Cerebellar cortex (tissue), 1 donor: ENCODE measurements at places on chromosomes 3 and 15.

DNA sequence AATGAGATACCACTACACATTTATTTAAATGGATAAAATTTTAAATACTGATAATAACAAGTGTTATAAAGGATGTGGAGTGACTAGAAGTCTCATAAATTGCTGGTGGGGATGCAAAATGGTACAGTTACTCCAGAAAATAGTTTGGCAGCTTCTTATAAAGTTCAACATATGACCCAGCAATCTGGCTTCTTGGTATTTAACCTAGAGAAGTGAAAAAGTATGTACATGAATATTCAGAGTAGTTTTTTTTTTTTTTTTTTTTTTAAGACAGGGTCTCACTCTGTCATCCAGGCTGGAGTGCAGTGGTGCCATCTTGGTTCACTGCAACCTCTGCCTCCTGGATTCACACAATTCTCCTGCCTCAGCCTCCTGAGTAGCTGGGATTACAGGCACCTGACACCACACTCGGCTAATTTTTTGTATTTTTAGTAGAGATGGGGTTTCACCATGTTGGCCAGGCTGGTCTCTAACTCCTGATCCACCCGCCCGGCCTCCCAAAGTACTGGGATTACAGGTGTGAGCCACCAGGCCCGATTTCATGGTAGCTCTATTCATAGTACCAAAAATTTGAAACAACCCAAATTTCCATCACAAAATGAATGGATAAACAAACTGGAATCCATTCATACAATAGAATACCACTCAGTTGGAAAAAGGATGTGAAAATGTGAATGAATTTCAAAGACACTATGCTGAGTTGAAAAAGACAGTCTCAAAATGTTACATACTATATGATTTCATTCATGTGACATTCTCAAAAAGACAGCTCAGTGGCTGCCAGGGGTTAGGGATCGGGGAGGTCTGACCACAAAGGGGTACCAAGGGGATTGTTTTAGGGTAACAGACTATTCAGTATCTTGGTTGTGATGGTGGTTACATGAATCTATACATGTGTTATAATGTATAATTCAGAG, 14.4 kb downstream of the RRP9 start:
- no peak for DNase-seq

DNA sequence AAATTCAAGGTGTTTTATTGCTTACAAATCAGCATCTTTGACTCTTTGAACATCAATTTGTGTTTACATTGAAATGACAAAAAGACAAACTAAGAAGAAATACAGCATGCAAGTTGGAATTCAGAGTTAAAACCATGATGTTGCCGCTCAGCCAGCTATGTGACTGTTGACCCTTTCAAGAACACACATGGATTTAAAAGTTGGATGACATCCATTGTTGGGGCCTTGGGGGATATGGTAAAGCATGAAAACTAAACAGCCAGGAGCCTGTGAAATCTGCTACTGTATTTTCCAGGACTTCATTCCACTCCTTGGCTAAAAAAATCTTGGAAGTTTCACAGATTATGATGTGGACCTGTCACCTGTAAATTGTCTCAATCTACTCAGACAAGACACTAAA, 4.6 kb downstream of the P2RY1 start:
- no peak for DNase-seq

DNA sequence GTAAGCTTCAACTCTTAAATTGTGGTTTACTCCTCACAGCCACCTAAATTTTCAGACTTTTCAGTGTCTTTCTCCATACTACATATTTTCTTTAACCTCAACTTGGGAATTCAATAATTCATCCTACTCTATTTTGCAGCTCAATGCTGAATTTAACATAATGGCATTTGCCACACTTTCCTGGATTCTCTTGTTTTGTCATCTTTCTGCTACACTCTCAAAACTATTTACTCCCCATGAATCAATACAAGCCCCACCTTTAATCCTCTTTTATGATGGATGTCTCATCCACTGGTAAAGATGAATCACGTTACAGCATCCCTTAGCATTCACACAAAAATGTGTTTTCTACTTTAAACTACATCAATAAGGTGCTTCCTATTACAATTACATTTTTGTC, 19.6 kb upstream of the CHMP2B start:
- no peak for DNase-seq

- DNase-seq: no peak
Observed at GRCh38 chr15:101293122-101293521, 1.9 kb downstream of the SNRPA1 start.

GRCh38 chr3:173301647-173302046, 95.9 kb upstream of the NLGN1 start:
- no peak for DNase-seq

DNA sequence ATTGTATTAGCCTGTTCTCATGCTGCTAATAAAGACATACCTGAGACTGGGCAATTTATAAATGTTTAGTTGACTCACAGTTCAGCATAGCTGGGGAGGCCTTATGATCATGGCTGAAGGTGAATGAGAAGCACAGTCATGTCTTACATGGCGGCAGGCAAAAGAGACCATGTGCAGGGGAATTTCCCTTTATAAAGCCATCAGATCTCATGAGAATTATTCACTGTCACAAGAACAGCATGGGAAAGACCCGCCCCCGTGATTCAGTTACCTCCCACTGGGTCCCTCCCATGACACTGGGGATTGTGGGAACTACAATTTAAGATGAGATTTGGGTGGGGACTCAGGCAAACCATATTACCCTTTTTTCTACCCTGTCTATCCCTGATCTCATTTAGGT, 51.5 kb upstream of the MYZAP start:
- no peak for DNase-seq

GRCh38 chr3:18097473-18097872, 327.7 kb downstream of the SATB1 start:
- no peak for DNase-seq

DNA sequence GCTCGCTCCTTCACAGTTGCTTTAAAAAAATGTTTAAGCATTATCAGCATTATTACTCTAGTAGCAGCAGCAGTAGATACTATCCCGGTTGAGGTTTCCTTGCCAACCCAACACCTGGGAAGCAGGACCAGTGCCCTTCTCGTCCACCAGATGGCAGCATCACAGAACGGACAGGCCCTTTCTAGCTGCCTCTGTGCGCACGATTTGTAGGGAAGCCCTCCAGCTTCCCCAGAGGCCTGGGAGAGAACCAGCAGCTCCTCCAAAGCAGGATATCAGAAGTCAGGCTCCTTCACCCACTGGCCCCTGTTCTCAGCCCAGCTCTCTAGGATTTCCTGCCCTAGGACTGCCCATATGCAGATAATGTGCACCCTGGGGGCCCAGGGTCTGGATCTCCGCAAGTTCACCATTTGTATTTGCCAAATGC, 16.8 kb upstream of the ESYT3 start:
- DNase-seq: peak; percentile 91

DNA sequence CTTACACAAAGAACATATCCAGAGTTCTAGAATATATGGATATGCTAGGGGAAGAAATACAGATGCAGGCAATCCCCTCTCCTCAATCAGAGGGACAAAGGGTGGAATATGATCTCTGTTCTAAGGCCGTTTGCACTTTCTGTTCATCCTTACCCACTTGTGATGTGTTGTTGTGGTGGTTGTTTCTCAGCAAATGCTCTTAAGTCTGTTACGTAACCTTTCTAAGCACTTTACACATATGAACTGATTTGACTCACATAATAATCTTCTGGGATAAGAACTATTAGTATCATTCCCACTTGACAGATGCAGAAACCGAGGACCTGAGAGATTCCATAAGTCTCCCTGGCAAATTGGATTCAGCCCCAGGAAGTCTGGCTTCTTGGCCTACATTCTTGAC, 40.5 kb downstream of the NGRN start:
- DNase-seq: no peak
